ENCODE measurements at places on chromosomes 5 and 9.

DNA sequence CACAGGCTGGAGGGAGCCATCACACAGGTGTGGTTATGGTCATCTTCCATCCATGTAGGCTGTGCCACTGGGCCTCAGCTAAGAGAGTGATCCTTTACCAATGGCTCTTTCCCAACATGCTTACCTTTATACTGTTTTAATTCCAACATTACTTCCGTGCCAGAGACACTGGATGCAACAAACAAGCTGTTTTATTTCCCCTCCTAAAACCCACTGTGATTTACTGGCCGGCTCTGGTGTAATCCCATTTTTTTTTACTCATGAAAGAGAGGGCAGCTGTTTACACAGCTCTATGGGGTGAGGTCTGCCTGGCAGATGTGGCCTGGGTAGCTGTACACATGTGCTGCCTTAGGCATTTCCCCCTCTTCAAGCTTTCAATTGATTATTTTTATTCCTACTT is 58.5 kb downstream of the MACROH2A1 start:
- DNase-seq = no peak

- no peak for DNase-seq
These were observed 18.9 kb downstream of the RPS23 start for GRCh38 chr5:82259172-82259800.

DNA sequence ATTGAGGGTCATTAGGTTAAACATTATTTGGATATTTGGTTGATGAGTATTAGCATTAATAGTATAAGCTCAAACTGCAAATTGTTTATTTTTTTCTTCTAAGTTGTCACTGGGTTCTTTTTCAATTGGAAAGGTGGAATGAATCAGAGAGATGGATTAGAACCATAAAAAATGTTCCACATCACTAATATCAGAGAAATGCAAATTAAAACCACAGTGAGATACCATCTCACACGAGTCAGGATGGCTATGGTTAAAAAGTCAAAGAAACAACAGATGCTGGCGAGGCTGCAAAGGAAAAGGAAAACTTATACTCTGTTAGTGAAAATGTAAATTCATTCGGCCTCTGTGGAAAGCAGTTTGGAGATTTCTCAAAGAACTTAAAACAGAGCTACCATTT is 122.8 kb downstream of the CCDC192 start:
- no peak for DNase-seq

- no peak for DNase-seq
These were observed 17.0 kb upstream of the ARHGAP26 start for GRCh38 chr5:142753116-142753631.

- DNase-seq = no peak
These were observed 333.4 kb upstream of the PUM3 start for GRCh38 chr9:3177146-3177761.

GRCh38 chr5:107551088-107551487 is 119.6 kb downstream of the EFNA5 start:
- DNase-seq = no peak

GRCh38 chr9:136754059-136754572 is 3.9 kb downstream of the LCN8 start:
- DNase-seq = no peak

- no peak for DNase-seq
These were observed 590.0 kb upstream of the ZNF608 start for GRCh38 chr5:125336401-125336800.

- no peak for DNase-seq
These were observed 37.0 kb downstream of the RNF130 start for GRCh38 chr5:180034564-180034963.

GRCh38 chr9:124125651-124125977 is 114.0 kb downstream of the LHX2 start:
- DNase-seq = no peak

DNA sequence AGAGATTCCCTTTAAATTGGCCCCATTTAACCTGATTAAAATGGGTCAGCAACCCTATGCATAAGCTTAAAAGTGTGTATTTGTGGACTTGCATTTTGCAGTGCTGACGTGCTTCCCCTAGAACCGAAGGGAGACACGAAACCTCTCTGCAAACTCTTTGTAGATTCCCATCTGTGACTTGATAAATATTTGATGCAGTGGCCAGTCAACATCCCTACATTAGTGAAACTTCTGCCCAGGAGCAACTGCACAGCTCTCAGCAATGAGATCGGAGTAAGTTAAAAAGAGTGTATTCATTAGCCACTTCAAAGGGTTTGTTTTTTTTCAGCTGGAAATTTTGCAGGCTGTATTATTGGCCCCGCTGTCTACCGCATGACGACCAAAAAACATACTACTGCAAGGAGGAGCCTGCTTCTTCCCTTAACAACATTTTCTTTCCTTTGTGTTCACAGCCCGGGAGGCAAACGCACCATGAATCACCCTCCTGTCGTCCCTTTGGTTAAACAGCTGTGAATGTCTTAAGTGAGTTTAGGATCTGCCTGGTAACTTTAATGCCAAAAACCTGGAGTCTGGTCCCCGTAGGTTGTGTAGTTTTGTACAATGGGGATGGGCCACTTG is 38.0 kb upstream of the TCERG1 start:
- no peak for DNase-seq

- no peak for DNase-seq
These were observed 51.9 kb downstream of the C5orf15 start for GRCh38 chr5:133916479-133916878.

GRCh38 chr5:139659695-139660101 is 11.5 kb downstream of the CXXC5 start:
- no peak for DNase-seq

DNA sequence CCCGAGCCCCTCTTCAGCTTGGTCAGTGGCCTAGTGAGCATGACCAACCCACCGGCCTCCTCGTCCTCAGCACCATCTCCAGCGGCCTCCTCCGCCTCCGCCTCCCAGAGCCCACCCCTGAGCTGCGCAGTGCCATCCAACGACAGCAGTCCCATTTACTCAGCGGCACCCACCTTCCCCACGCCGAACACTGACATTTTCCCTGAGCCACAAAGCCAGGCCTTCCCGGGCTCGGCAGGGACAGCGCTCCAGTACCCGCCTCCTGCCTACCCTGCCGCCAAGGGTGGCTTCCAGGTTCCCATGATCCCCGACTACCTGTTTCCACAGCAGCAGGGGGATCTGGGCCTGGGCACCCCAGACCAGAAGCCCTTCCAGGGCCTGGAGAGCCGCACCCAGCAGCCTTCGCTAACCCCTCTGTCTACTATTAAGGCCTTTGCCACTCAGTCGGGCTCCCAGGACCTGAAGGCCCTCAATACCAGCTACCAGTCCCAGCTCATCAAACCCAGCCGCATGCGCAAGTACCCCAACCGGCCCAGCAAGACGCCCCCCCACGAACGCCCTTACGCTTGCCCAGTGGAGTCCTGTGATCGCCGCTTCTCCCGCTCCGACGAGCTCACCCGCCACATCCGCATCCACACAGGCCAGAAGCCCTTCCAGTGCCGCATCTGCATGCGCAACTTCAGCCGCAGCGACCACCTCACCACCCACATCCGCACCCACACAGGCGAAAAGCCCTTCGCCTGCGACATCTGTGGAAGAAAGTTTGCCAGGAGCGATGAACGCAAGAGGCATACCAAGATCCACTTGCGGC is 1.8 kb downstream of the EGR1 start:
- no peak for DNase-seq

- no peak for DNase-seq
These were observed 127.0 kb upstream of the GDNF start for GRCh38 chr5:37966871-37967270.

GRCh38 chr5:99102073-99102697 is 173.4 kb upstream of the CHD1 start:
- no peak for DNase-seq

GRCh38 chr5:126780165-126780827 is 3.4 kb downstream of the LMNB1 start:
- peak; percentile 15 for DNase-seq

- no peak for DNase-seq
These were observed 33.1 kb upstream of the MVB12B start for GRCh38 chr9:126293522-126293889.

DNA sequence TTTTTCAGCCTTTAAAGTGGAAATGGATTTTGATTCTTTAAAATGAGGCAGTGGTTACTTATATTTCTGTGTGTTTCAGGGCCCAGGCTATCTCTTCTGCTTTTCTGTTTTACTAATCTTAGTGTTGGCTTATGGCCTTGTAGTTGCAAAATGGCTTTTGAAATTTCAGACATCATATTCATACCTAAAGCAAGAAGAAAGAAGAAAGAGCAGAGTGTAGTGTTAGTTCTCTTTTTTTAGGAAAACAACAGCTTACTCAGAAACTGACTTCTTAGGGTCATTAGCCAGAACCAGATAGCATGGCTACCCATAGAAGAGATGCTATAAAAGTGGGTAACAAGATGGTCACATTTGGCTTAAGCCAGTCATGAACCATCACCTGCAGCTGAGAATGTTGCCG is 20.9 kb downstream of the ZBED3 start:
- DNase-seq = no peak

- DNase-seq = no peak
These were observed 180.3 kb upstream of the WWC1 start for GRCh38 chr5:168110870-168111832.

DNA sequence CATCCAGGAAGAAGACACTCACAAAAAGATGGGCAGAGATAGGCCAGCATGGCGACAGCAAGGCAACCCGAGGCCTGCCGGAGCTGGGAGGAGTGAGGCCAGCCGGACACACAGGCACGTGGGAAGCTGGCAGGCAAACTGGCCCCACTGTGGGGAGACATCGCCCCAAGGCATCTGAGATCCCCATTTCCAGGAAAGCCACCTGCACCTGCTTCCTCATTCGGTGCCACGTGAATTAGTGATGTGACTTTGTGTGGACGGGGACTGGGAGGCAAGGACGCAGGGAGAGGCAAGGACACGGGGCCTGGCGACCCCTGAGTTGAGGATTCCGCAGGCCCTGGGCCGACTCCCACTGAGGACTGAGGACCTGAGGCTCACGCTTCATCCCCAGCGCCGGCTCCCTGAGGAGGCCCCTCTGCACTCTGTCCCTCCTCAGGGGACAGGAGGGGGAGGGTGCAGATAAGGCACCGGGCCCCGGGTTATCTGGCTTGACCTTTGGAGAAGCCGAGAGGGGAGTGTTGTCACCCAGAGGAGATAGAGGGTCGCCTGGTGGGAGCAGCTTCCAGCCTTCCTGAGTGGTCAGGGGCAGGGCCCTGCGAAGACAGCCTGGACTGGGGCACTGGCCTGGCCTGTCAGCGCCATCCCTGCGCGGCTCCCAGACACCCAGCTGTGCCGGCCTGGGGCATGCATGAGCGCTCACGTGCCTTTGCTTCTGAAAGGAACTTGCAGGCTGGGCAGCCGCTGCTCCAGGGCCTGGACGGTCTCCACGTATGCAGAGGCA is 39.7 kb downstream of the NDUFS6 start:
- no peak for DNase-seq

DNA sequence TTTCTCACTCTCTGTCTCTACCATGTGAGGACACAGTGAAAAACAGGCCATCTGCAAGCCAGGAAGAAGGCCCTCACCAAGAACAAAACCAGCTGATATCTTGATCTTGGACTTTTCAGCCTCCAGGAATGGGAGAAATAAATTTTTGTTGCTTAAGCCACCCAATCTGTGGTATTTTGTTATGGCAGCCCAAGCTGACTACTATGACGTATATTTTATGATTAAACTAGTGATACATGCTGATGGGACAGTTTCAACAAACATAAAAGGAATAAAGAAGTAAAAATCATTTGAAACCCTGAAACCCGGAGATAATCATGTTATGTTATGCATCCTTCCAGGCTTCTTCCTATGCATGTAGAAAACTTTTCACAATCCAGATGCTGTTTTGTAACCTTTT is 71.5 kb upstream of the ERBIN start:
- no peak for DNase-seq

DNA sequence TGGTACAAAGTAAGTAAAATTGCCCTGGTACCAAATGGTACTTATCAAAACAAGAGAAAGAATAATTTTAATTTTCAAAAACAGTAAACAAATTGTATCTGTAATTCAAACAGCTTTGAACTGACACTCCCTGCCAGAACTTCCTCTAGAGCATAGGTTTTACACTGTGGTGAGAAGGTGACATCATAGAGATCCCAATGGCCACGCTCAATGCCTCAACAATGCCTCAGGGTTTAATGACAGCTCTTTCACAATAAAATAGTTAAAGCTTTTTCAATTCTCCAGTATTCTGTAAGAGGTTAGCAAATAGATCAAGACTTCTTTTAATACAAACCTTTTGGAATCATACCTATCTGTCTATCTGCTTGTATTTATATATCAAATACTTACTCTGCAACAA is 437.1 kb downstream of the PRR16 start:
- DNase-seq = no peak

- no peak for DNase-seq
These were observed 46.4 kb upstream of the PLIN2 start for GRCh38 chr9:19173598-19174125.

- DNase-seq = no peak
These were observed 84.4 kb upstream of the NUDT12 start for GRCh38 chr5:103646698-103647614.

DNA sequence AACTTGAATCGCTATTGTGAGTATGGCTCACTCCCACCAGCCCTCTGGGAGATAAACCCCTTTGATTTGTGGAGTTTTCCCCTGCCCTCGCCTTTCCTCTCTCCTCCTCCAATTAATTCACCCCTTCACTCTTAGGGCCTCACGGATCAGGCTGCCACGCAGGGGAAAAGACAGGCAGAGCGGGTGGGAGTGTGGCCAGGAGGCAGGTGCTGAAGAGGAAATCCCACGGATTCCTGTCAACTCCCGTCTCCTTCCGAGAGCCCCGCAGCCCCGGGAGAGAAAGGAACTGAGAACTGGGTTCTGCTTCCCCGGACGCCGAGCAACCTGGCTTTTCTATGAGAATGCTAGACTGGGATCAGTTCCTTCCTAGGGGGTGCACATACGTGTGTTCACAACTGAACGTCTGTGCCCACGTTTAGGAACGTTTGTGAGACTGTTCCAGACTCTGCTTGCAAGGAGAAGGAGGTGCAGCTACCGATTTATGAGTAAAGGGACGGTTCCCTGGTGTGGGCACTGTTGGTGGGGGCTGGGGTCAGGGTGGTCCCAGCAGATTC is 314.5 kb upstream of the TLE4 start:
- DNase-seq = no peak

DNA sequence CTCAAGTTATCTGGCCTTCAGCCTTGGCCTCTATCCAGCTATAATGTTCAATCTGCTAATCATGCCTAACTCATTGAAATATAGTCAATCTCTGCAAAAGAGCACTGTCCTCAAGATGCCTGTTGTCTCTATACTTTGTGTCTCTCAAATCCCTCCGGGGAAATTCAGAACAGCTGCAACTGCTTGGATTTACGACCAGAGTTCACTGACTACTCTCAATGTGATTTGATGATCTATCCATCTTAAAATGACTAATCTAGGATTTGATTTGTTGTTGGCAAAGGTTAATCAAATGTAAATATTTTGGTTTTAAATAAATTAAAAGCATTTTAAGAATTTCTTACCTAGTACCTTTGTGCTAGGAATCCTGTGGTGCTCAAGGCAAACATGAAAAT is 40.9 kb downstream of the SVEP1 start:
- DNase-seq = no peak

- no peak for DNase-seq
These were observed 489.4 kb downstream of the PRELID2 start for GRCh38 chr5:145345511-145346287.

Data from activated gamma-delta T cell treated with anti-CD3 and anti-CD28 coated beads, Interleukin-2, amount 50 U/mL, for 16 hours (primary cell).